Caki2 (cell line): ENCODE measurements at places on chromosomes 7 and 10. TPM values are rescaled to one million over a fixed set of nuclear protein-coding genes. Genes with fewer than 3 reads are reported as not detected.

GRCh38 chr10:11465406-11465805 lies 146.0 kb downstream of the USP6NL start:
- no peak for DNase-seq

DNA sequence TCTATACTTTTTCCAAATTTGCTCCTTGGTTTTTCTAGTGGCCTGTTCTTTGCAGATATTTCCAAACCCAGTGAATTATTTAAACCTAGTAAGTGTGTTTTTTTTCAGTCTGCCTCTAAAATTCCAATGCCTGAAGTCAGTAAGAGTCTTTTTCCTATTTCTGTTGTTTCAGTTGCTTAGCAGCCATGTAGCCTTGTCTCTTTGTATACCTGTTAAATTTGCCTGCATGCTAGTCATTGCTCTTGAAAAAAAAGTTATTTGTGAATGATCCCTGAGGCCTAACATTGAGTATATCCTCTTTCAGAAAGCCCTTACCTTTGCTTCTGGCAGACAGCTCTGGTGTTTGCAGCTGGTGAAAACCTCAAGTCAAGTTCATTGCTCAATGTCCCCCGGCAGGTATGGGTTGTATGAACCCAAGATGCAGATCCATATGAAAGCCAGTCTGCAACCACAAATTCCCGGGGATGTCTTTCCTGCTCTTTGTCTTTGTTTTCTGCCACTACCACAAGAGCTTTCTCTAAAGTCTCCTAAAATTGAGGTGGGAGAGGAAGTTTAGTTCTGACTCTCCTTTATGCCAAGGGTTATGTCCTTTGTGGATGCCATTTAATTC lies 35.7 kb downstream of the CH25H start:
- no peak for DNase-seq

DNA sequence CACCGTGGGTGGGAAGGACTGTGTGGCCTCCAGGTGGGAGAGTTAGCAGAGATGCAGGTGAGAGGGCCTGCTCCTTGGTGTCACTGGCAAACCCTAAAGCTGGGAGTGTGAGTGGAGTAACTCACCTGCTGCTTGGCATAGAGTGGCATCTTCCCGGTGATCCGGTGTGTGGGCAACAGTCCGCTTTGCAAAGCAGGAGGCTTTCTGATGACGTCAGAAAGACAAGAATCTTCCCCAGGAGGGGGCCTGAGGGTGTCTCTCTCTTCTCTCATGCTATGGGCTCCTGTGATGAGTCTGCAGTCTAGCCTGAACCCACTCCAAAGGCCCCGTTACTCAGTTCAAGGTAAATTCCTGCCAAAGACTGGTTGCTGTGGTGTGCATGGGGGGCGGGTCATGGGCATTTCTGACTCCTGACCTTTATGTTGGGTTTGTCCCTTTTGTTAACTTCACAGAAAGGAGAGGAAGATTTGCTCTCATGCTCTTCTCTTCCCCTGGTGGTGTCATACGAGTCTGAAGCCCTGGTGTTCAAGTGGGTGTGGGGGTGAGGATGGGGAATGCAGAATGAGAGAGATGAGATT lies 187.9 kb downstream of the GATA3 start:
- DNase-seq: no peak

GRCh38 chr10:63723741-63724140 lies 202.5 kb downstream of the REEP3 start:
- no peak for DNase-seq

IDI2 gene
- not detected in 2 replicates for total RNA-seq
